Testis (tissue), 5 donors: ENCODE measurements at places on chromosomes 6 and 20. TPM values are rescaled to one million over a fixed set of nuclear protein-coding genes. Genes with fewer than 3 reads are reported as not detected.
A peak's percentile ranks its signal among the peaks of the same experiment; 100 is the strongest.

The PRRC2A gene
- 288 TPM for total RNA-seq

GRCh38 chr20:41162396-41162795, 25.1 kb downstream of the PLCG1 start:
- DNase-seq: no peak

DNA sequence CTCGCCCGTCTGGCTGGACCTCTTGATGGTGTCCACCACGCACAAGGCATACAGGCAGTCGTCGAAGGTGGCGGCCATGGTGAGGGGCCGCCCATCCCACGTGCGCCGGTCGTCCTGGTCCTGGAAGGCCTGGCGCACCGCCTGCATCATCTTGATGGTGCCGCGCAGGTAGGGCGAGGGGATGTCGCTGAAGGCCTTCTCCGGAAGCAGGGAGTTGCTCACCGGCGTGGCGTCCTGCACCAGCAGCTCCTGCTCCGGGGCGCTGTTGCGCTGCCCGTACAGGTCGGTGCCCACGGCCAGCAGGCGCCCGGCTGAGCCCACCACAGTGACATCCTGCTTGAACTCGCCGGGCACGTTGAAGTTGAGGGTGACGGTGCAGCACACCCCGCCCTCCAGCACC, 36.5 kb upstream of the TBC1D7 start:
- DNase-seq: no peak

DNA sequence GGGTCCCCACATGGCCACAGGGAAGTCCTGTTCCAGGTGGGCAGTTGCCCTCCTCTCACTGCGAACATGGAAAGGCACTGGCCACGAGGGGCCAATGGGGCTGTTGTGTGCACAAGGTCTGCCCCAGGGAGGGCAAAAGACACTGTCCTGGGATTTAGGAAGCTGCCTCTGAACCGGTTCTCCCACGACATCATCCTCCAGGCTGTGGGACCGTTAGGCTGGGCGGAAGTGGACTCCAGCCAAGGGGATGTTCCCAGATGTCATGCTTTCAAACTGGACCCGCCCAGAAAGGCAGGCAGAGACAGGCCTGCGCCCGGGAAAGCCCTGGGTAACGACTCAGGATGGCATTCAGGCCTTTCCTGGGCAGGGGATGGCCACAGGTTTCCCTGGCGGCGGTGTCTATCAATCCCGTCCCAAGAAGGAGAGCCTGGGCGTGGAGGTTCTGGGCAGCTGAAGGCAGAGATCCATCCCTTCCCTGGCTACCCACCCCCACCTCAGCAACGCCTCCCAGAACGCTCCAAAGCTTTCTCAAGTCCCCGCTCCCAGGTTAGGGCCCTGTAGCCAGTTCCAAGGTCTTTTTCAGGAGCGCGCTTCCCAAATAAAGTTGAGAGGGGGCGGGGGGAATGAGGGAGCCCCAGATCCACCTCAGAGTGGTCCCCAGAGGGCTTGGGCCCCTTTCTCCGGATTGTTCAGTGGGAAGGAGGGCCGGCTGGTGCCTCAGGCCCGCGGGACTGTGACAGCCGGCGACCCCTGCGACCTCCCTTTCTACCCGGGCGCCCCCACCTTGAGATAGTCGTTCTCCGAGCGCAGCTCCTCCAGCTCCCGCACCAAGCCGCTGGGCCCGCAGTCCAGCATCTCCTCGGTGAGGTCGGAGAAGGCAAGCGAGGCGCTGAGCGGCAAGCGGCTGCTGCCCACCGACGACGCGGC, 13.8 kb upstream of the TLDC2 start:
- peak; percentile 96 for DNase-seq

The POU5F1 gene
- total RNA-seq: 1.3 TPM

The CDH22 gene
- total RNA-seq: 2.6 TPM

The LPA gene
- 7.2 TPM for total RNA-seq

The KCNG1 gene
- total RNA-seq: 78.2 TPM
